ENCODE measurements at places on chromosomes 11 and 22.

DNA sequence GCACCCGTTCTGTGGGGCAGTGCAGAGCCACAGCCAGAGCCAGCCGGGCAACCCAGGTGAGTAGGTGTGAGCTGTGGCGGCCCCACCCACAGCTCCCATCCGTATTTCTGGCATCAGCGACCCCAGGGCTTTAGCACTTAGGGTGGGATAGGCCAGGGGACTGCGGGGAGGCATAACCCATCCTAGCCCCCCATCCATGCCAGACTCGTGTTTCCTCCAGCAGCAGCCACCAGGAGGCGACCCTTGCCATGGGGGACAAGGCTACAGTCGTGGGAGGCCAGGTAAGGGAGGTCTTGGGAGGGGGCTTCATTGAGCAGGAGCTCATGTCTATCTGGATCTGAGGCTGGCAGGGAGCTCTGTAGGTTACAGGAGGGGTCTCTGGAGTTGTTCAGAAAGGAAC, 873 bp downstream of the OTOG start:
- no peak for DNase-seq

DNA sequence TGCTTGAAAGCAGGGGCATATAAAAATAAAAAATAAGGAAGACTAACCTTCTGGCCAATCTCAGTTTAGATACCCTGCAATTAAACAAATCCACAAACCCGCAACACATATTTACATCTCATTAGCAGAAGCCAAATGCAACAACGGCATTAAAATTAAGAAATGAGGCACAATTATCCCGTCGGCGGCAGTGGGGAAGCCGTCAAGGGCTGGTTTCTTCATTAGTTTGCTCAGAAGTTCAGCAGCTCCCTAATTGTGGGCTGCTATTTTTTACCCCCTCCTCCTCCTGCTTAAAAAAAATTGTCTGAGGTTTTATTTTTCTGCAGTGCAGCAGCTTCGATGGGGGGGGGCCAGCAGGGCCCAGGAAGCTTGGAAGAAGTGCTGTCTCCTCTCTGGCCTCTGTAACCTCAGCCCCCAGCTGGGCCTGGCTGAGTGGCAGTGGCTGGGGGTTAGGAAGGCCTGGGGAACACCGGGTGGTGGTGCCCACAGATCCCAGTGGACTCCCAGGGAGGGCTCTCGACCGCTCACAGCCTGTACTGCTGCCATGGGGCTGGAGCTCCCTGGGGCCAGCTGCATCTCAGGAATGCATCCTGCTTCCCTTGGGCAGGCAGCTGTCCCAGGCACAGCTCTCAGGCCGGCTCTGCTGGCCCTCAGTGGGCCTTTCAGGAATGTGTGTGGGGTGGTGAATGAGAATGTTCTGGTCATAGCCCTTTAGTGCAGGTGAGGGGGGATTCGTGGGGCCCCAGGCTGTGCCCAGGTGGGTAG, 148.7 kb upstream of the B3GAT1 start:
- DNase-seq: no peak

GRCh38 chr22:30175690-30176288, 70.8 kb downstream of the LIF start:
- no peak for DNase-seq

- DNase-seq: no peak
Measured at GRCh38 chr11:105245781-105246315, 106.3 kb upstream of the CARD18 start.

DNA sequence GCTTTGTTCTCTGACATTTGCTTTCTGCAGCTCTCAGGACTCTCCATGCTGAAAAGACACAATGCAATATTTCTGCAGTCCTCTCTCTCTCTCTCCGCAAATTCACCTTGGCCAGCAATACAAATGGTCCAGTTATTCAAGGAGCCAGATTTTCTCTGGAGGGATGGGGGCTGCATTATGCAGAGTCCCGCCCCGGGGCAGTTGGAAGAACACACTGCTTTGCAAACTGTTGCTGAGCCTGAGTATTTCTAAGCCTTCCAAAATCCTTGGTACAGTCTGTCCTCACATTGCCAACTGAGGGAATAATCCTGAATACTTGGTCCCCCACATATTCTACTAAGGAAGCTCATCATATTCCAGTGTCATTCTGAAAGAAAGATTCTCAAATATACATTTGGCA, 94.3 kb upstream of the ZC3H12C start:
- no peak for DNase-seq

- DNase-seq: no peak
Measured at GRCh38 chr22:23215294-23216241, 35.3 kb downstream of the BCR start.

DNA sequence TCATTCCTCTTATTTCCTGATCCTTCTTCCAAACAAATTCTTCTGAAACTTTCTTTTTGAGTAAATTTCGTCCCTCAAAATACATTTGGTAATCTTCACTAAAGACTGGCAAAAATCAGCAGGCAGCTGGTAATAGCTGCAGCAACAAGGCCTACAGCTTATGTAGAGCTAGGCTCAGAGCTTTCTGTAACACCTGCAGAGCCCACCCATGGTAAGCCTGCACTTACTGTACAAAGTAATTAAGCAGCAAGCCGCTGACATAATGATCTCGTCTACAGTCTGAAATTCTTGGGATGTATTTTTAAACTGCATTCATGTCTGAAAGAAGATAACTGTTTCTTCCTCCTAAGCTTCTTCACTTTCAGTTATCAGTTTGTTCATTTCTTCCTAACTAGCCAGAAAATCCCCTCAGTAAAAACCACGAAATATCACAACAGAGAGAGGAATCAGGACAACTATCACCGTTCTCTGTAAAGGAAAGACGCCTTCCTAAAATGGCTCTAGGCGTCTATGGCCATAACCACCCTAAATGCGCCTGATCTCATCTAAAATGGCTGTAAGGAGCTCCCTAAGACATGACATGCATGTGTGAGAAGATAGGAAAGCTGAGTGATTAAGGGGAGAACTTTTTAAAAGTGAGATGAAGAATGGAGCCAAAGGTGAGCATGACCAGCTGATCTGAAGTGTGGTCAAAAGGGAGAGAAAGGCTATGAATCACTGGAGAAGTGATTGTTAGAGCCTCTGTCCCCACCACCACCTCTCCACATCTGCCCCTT, 56.2 kb downstream of the DENND5A start:
- no peak for DNase-seq

GRCh38 chr22:27594474-27595134, 207.0 kb downstream of the MN1 start:
- no peak for DNase-seq
